SHP77 (cell line): ENCODE measurements at places on chromosomes 2 and 18.
A peak's percentile ranks its signal among the peaks of the same experiment; 100 is the strongest.

GRCh38 chr2:45652090-45653031 lies 886 bp downstream of the PRKCE start:
- DNase-seq: no peak

- no peak for DNase-seq
Measured at GRCh38 chr18:13543811-13544732, 182.3 kb downstream of the FAM210A start.

DNA sequence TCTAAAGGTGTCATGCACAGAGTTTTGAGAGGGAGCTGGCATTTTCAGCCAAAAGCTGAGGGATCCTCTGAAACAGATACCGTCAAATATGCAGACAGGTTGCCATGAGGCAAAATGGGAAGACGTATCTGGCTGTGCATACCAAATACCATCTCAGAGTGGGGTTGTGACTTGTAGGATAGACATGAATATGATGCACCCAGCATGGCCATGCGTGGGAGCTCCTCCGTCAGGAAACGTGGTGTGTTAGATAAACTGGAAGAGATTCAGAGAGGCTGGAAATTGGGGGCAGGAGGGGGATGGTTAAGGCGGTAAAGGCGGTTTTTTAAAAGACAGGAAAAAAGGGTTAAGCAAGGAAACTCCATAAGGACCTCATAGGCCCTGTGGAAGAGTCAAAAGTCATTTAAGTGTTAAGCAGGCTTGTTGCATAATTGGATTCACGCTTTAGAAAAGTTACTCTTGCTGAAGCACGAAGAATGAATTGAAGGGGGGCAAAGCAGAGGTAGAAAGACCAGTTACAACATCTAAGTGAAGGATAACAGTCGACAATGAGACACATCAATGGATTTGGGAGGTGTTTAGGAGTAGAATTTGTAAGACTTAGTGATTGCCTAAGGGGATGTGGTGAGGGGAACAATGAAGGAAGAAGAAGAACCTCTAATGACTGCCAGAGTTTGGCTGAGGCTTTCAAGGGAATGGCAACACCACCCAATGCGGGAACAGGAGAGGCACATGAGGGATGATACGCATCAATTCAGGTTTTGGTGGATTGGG lies 139.6 kb upstream of the CTAGE1 start:
- no peak for DNase-seq

DNA sequence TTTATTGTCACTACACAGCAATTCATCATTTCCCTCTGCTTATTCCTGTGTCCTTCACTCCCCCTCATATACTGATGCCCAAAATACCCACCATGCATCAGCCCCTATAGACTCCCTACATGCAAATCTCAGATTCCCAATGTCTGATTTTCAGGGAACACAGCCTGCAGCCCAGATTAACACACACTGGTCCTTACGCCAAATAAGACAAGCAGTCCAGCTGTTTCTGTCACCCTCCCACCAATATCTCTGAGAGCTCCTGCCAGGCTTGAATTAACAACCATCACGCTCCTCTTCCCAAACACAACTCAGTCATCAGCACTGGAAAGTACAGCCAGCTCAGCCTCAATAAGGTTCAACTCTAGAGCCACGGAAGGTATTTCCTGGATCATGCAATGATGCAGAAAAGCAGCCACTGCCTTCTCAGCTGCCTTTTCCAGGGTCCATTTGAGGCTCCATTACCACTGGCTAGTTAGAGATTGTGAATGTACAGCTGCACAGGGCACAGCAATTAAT lies 39.0 kb upstream of the SLC35F5 start:
- DNase-seq: no peak

GRCh38 chr2:166314022-166314759 lies 61.6 kb downstream of the SCN9A start:
- no peak for DNase-seq

GRCh38 chr2:163877316-163877715 lies 141.5 kb upstream of the FIGN start:
- DNase-seq: no peak

- no peak for DNase-seq
Measured at GRCh38 chr2:175742367-175742766, 259.7 kb downstream of the LNPK start.

GRCh38 chr18:62648045-62648678 lies 67.2 kb upstream of the PHLPP1 start:
- DNase-seq: no peak

- DNase-seq: no peak
Measured at GRCh38 chr18:51211552-51211951, 14.1 kb upstream of the MEX3C start.

GRCh38 chr2:220101980-220102379 lies 474.6 kb downstream of the SLC4A3 start:
- DNase-seq: no peak

DNA sequence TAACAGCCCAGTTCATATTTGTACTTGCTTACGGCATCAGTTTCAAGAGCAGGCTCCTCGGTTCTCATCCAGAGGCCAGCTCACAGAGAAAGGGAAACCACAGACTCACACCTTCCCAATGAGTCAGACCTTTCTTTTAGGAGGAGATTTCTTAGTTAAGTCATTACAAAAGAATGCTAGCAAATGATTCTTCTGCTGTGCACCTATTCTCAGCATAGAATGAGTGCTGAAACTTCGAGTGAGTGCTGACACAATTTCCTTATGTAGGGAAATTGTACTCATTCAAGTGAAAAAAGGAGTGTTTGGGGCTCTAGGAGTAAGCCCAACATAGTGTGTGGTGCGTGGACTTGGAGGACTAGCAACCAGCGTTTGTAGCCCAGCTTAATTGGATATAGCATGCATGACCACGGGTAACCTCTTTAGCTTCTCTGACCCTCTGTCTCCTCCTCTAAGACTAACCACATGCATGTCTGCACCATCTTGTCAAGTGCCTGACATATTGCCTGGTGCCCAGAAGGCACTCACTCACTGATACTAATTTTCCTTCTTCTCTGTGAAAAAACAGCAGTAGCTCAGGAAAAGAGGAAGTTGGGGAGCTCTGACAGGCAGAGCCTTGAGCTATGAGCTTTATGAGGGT lies 87.0 kb downstream of the ALPK2 start:
- DNase-seq: no peak

DNA sequence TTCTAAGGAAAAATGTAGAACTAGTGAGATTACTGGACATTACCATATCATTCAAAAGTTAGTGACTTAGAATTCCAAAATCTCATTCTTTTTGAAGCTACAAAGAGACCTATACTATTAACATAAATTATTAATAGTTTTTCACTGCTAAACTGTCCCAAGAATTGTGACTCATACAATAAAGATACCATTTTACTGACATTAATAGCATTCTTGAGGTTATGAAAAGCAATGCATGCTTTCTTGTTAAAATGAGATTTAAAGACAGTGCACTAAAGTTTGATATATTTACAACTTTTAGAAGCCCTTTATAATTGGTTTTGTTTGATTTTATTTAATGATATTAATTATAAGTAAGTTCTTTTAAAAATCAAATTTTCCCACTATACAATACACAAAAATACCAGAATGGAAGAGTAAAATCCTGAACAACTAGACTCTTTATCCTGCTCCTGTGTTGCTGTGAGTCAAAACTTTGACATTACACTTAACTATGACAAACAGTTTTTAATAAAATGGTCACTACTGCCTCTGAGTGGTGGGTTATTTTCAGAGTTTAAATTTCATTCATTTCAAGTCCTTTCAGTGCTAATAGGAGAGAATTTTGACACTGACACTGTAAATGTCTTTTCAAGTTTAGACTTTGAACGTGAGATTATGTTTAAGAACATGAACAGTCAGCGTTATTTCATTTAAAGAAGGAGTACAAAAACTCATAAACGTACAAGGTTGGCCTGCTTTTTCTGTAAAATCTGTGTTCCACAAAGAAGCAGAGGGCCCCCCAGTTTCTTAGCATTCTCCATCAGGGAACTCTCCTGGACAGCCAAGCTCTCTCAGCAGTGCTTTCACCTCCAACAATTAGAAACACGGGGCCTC lies 54.5 kb downstream of the FAM124B start:
- no peak for DNase-seq

DNA sequence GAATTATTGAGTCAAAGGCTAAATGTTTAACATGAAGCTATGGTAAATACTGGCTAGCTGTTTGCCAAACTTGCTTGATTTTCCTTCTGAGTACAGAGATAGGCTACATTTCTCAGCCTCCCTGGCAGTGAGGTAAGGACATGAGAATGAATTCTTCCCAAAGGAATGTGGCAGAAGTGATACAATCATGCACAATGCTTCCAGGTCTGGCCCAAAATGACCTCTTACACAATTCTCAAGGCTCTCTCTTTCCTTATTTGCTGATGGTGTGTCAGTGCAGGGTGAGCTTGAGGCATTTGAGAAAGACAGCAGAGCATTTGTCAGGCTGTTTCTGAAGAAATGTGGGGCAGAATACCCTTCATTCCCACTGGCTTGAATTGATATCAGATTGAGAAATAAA lies 95.6 kb upstream of the NABP1 start:
- no peak for DNase-seq

- no peak for DNase-seq
Measured at GRCh38 chr2:16013359-16013911, 73.1 kb downstream of the MYCN start.

- DNase-seq: no peak
Measured at GRCh38 chr2:60560734-60561644, 7.5 kb upstream of the BCL11A start.

DNA sequence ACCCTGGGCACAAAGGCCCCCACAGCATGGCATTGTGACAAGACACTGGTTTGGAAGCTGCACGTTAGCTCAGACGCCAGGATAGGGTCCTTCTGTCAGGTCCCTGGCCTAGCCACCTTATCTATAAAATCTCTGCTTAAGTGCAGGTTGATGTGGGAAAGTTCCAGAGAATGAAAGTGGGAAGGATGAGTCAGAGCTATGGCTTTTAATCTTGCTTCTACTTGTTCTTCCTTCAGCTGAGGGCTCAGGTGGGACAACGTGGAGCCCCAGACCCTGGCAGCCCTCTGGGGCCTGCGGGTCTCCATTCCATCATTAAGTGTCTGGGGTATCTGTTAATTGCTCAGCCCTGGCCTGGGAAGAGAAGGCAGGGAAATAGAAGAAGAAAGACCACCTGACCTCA lies 64.5 kb downstream of the CELF4 start:
- no peak for DNase-seq

GRCh38 chr2:178819992-178820391 lies 12.8 kb upstream of the TTN start:
- DNase-seq: no peak

- DNase-seq: no peak
Measured at GRCh38 chr2:165163761-165164160, 40.1 kb downstream of the SCN3A start.

DNA sequence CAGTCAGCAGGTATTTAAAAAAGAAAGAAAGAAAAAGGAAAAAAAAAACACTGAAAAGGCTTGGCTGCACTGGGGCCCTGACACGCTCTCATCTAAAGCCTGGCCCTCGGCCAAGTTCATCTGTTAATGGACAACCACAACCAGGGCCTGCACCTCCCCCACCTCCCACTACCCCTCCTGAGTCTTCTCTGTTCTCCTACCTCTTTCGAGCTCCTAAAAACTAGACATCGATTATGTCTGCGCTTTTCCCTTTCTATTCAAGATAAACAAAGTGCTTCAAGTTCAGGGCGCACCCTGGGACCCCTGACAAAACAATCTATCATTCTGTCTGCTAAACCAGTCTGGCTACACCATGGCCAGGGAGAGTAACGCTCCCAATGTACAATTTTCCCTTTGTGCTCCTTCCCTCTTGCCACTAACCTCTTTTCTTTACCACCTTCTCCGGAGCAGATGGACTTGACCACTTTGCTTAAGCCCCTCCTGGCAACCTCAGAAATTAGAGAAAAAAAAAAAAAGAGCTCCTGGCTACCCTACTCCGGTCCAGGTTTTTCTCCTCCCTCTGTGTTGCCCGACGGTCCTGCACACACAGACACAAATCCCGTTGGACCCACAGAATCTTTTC lies 22.7 kb downstream of the BCL11A start:
- peak; percentile 78 for DNase-seq

GRCh38 chr18:73962256-73962655 lies 185.4 kb downstream of the FBXO15 start:
- no peak for DNase-seq
